GM12892 (cell line): ENCODE measurements at places on chromosomes 11 and 22.

- DNase-seq, result peak; percentile 66
These were observed at the start of gene AHNAK for GRCh38 chr11:62546244-62546928. Gene AHNAK (minus strand): TSS chr11:62546806. CDS start chr11:62536098, 10,708 bp downstream.

DNA sequence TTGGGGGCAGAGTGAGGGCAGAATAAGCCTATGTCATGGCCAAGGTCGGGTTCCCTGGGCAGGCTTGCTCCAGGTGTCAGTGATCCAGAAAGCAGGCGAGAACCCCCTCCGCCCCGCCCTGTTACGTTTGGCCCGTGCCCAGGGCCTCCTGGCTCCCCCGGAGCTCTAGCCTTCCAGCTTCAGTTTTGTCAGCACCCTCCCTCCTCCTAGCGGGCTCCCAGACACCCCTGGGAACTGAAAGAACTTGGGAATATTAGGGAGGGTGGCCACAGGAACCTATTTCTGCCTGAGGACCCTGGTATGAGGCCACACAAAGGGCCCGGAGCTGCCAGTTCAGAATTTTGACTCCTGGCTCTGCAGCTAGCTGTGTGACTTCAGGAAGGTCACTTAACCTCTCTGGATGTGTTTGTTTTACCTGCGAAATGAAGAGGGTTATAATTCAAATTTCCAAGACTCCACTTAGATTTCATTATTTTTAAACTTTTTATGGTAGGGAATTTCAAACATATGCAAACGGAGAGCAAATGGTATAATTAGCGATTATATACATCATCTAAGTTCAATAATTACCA lies 1.2 kb downstream of the TUBA8 start:
- no peak for DNase-seq

GRCh38 chr11:12725863-12726682 lies 51.9 kb downstream of the TEAD1 start:
- DNase-seq, result no peak

DNA sequence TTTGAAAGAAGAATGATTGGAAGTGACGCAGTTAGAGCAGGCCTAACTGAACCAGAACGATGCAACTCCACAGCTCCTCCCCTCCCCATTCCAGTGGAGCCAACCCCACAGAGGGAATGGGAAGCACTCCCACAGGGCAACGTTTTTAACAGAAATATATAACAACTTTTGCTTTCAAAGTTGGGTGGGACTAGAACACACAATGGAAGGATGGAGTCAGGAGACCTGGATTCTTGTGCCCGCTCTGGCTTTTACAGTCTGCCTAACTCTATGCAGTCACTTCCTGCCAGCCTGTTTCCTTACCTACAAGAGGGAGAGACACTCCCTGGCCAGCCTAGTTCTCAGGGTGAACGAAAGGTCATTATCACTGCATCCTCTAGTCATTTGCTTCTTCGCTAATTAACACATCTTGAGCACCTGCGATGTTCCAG lies 75.5 kb downstream of the PACSIN2 start:
- no peak for DNase-seq

GRCh38 chr11:73236854-73237253 lies 18.8 kb downstream of the P2RY2 start:
- DNase-seq, result peak; percentile 52

- no peak for DNase-seq
These were observed 20.6 kb downstream of the PHF21A start for GRCh38 chr11:46100670-46101069.

GRCh38 chr11:79796704-79797103 lies 355.9 kb upstream of the TENM4 start:
- DNase-seq, result no peak

- DNase-seq, result no peak
These were observed 28.8 kb downstream of the NRXN2 start for GRCh38 chr11:64694026-64694755.

DNA sequence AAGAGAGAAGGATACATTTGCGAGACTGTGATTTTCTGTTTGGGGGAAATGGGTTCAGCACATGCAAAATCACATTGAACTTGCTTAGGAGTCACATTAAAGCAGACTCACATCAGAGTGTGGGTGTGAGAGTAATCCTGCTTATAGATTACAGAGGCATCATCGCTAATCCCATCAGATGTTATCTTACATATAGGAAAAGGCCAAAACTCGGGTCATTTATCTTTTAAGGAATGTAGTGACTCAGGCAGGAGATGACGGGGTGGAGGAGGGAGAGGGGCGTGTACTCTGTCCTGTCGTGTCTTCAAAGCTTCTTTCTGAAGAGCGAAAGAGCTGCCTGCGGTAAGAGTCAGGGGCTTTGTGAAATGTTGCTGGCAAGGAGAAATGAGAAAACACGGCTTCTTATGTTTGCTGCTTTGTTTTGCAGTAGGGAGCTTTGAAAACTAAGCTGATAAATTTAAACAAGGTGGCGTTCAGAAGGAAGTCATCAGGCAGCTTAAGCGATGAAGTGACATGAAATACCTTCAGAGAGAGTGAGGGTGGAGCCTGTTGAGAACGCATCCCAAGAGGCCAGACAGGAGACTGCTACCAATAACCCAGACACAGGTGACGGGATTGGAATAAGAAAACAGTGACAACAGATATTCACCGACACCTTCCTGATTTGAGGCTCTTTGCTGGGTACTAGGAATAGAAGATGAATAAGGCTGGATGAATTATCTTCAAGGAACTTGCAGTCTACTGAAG lies 2.2 kb upstream of the C11orf16 start:
- no peak for DNase-seq

- no peak for DNase-seq
These were observed 150.3 kb downstream of the LRRC4C start for GRCh38 chr11:41309111-41309522.

GRCh38 chr22:11360632-11361031 lies 4167.4 kb upstream of the OR11H1 start:
- no peak for DNase-seq

DNA sequence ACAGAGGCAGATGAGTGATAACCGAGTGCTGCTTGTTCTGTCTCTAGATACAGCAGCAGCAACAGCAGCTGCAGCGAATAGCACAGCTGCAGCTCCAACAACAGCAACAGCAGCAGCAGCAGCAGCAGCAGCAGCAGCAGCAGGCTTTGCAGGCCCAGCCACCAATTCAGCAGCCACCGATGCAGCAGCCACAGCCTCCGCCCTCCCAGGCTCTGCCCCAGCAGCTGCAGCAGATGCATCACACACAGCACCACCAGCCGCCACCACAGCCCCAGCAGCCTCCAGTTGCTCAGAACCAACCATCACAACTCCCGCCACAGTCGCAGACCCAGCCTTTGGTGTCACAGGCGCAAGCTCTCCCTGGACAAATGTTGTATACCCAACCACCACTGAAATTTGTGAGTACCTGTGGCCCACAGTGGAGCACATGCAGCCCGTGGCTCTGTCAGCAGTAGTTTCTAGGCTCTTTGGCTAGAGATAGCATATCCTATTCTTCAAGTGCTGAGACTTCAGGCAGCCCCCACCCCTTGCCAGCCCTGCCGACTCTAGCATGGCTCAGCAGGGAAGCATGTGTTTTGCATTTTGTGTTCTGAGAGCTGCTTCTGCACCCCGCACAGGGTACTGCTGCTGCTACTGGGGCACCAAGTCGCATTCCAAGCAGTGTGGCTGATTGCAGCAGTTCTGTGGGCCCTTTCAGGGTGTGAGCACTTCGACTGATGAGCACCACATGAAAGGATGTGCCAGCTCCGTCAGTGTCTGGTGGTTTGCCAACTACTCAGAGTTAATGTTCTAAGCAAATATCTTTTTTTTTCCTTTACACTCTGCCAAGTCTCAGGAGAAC lies 59.2 kb downstream of the MED15 start:
- no peak for DNase-seq

GRCh38 chr11:117449111-117449693 lies 121.5 kb downstream of the CEP164 start:
- no peak for DNase-seq

DNA sequence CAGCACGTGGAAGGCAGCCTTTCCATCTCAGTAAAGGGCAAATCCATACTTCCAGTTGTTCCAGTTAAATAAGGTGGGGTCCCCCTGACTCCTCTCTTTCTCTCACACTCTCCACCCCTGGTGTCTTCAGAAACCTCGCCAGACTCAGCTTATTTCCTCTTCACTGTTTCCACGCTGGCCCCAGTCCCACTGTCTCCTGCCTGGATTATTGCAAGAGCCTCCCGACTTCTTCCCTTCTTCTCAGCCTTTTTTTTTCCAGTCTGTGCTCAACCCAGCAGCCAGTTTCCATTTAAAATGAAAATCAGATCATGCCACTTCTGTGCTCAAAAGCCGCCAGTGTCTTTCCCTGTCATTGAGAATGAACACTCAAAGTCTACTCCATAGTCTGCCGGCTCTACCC lies 131.4 kb downstream of the PKNOX2 start:
- no peak for DNase-seq

GRCh38 chr11:72784662-72785061 lies 9.2 kb downstream of the STARD10 start:
- DNase-seq, result no peak

- no peak for DNase-seq
These were observed 37.5 kb upstream of the GAL start for GRCh38 chr11:68646832-68647231.

GRCh38 chr11:94926271-94926625 lies 47.1 kb downstream of the CWC15 start:
- DNase-seq, result no peak

GRCh38 chr11:95339086-95339901 lies 108.3 kb upstream of the SESN3 start:
- no peak for DNase-seq

DNA sequence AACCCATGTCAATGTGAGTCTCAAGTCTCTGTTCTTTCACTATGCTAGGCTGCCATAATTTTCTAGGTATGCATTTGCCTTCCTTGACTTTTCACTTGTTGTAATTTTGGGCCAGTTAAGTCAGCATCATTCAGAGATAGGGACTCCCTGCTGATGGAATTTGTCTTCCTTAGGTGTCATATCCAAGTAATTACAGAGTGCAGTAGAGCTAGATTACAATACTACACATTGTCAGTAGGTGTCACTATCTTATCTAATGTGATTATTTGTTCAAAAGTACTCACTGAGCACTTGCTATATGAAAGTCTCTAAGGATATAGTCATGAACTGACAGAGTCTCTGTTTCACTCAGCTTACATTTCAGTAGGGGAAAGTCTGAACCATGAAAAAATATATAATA lies 25.0 kb upstream of the SYN3 start:
- DNase-seq, result no peak

GRCh38 chr11:33892906-33893594 lies 1.2 kb upstream of the LMO2 start:
- DNase-seq, result no peak

DNA sequence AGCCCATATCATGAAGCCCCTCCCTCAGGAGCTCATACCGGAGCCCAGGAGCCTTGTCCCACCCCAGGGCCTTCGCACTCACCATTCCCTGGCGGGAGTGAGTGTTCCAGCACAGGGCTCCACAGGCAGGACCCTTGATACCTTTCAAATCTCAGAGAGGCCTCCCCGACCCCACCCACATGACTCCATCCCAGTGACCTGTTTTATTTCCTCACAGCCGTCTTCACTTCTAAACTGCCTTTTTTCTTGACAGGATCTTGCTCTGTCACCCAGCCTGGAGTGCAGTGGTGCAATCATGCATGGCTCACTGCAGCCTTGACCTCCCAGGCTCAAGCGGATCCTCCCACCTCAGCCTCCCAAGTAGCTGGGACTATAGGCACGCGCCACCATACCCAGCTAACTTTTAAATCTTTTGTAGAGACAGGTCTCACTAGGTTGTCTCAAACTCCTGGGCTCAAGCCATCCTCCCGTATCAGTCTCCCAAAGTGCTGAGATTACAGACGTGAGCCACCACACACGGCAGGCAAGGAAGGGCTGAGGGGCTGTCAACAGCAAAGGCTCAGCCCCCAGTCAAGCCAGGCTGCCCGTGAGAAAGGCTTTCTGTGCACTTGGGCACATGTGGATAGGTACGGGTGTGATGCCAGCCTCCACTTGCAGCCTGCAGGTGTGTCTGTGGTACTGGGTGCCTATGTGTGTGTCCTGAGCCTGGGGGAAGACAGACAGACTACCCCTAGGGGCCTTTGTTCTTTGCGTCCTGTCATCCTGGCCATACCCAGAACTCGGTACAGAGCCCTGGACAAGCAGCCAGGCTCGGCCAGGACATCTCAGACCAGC lies 9.3 kb downstream of the RPL3 start:
- no peak for DNase-seq

- DNase-seq, result peak; percentile 74
These were observed 2.3 kb downstream of the IRF7 start for GRCh38 chr11:613369-613968.

- DNase-seq, result no peak
These were observed 17.9 kb downstream of the USH1C start for GRCh38 chr11:17526326-17526725.

- DNase-seq, result no peak
These were observed 5.4 kb upstream of the C11orf87 start for GRCh38 chr11:109416601-109417000.

GRCh38 chr11:7677071-7677470 lies 3.8 kb upstream of the CYB5R2 start:
- DNase-seq, result no peak

DNA sequence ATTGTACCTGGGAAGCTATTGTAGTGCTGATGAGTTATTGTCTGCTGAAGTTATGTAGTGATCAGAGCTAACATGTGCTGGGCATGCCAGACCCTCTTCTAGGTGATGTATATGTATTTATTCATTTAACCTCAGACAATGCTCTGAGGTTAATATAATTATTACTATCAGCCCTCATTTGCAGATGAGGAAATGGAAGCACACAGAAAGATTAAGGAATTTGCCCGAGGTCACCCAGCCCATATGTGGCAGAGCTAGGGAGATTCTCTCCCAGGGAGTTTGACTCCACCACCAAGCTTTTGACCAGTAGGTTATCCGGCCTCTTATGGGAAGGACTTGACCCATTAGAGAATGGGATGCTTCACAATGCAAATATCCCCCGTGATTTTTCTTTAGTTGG lies 114.2 kb upstream of the NAV2 start:
- no peak for DNase-seq

- DNase-seq, result peak; percentile 93
These were observed 12.2 kb upstream of the MFNG start for GRCh38 chr22:37498289-37498909.

GRCh38 chr22:20463324-20464095 lies 25.9 kb upstream of the SCARF2 start:
- no peak for DNase-seq

- DNase-seq, result no peak
These were observed 15.0 kb downstream of the SLC1A2 start for GRCh38 chr11:35404388-35404775.

DNA sequence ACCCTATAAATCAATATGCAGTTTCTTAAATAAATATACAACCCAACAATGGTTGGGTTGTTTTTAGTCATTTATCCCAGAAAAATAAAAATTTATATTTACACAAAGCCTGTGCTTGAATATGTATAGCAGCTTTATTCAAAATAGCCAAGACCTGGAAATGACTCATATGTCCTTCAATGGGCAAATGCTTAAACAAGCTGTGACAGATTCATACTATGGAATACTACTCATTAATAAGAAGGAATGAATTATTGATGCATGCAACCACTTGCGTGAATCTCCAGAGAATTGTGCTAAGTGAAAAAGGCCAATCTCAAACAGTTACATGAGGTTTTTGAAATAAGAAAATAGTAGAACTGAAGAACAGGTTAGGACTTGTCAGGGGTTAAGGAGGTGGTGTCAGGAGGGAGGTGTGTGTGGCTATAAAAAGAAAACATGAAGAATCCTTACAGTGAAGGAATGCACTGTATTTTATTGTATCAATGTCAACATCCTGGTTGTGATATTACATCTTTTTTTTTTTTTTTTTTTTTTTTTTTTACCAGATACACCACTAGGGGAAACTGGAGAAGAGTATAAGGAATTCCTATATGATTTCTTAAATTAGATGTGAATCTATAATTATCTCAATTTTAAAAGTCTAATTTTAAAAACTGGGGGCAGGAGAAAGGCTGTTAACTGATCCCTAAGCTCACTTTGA lies 82.4 kb upstream of the CD44 start:
- no peak for DNase-seq

GRCh38 chr22:37229012-37229804 lies 14.9 kb downstream of the RAC2 start:
- no peak for DNase-seq
